ENCODE measurements at places on chromosomes 7 and 10. TPM values are rescaled to one million over a fixed set of nuclear protein-coding genes. Genes with fewer than 3 reads are reported as not detected.

The OPALIN gene
- not detected for total RNA-seq

The FBXL13 gene
- total RNA-seq: 3.4 TPM

The PSPH gene
- 84.3 TPM for total RNA-seq

The HTR5A gene
- total RNA-seq: not detected

The NPY4R gene
- total RNA-seq: not detected

The CCL24 gene
- total RNA-seq: not detected

The MDH2 gene
- total RNA-seq: 38.3 TPM

All from fibroblast of the aortic adventitia (primary cell).